Esophagus squamous epithelium (tissue), 5 donors: ENCODE measurements at places on chromosomes 2 and 18.

DNA sequence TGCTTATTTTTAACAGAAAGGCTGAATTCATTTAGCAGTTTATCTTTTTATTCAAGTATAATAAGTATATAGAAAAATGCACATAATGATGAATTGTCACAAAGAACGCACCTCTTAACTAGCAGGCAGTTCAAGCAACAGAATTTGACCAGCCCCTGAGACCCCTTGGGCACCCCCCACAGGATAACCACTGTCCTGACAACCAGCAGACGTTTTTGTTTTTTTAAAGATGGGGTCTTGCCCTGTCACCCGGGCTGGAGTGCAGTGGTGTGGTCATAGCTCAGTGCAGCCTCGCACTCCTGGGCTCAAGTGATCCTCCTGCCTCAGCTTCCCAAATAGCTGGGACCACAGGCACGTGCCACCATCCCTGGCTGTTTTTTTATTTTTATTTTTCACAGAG is 14.0 kb downstream of the PRELID3A start:
- DNase-seq: no peak

DNA sequence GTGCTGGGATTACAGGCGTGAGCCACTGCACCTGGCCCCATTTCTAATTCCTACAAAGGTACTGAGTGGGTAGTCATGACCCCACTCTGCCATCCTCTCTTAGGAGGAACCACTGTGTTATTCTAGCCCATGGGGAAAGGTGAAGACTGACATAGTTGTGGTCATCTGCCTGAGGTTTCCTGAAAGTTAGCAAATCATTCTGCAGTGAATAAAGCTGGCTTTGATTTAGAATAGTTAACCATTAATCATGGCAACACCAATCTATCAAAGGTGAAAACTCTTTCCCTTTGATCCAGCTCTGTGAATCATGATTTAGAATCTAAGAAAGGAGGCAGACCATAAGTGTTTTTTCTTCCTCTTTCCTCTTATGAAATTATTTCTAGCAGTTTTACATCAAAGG is 50.8 kb downstream of the SUMO1 start:
- no peak for DNase-seq

DNA sequence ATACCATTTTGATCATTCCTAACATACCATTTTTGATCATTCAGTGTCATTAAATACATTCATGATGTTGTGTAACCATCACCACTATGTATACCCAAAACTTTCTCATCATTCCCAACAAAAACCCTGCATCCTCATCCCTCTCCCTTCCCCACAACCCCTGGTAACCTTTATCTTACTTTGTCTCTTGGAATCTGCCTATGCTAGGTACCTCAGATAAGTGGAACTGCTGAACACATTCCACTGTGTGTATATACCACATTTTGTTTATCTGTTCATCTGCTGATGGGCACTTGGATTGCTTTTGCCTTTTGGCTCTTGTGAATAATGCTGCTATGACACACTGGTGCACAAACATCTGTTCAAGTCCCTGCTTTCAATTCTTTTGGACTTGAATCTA is 83.8 kb upstream of the TFCP2L1 start:
- DNase-seq: no peak

- DNase-seq: no peak
Observed at GRCh38 chr18:6405237-6406074, 9.3 kb downstream of the L3MBTL4 start.

DNA sequence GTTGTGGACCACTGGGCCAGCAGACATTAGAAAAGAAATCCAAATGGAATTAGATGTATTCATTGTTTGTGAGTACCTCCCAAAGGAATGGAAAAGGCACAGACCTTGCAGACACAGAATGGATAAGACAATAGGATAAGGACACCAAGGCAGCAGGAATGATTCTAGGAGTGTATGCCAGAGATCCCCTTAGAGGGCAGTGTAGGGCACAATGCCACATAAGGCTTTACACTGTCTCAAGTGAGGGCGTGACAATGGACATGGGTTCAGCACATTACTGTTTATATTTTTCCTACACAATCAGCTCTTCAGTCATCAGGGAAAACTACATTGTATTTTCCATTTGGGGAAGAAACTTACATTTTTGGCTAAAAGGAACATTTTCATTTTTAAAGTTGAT is 250.9 kb downstream of the PTH2R start:
- DNase-seq: no peak

GRCh38 chr2:74181739-74182138 is 3.1 kb upstream of the MOB1A start:
- DNase-seq: no peak

DNA sequence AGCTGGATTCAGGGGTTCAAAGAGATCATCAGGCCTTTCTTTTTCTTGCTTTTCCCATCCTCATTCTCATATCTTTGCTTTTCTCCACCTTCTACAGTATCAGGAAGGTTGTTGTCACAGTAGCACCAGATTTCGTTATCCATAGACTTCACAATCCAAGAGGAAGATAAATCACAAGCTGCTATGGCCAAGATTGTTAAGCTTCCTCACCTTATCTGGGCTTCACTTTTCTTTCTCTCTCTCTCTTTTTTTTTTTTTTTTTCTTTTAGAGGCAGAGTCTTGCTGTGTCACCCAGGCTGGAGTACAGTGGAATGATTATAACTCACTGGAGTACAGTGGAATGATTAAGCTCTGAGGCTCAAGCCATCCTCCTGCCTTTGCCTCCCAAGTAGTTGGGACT is 93.5 kb downstream of the TTC27 start:
- DNase-seq: no peak

- DNase-seq: no peak
Observed at GRCh38 chr18:8177330-8178016, 431.8 kb upstream of the RAB12 start.

- DNase-seq: no peak
Observed at GRCh38 chr2:209463226-209463625, 39.4 kb downstream of the MAP2 start.

GRCh38 chr2:74199275-74199701 is 873 bp downstream of the MTHFD2 start:
- no peak for DNase-seq

- no peak for DNase-seq
Observed at GRCh38 chr2:105836341-105836740, 91.6 kb downstream of the NCK2 start.

DNA sequence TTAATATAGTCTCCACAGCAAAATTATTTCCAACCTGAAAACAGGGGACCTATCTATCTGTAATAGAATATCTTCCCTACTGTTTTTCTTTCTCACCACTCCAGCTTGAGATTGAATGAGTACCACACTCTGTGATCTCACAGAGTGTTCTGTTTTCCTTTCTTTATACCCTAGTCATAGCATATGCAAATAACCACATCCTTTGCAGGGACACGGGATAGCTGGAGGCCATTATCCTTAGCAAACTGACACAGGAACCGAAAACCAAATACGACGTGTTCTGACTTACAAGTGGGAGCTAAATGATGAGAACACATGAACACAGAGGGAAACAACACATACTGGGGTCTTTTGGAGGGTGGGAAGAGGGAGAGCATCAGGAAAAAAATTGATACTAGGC is 224.7 kb downstream of the SLC8A1 start:
- no peak for DNase-seq

DNA sequence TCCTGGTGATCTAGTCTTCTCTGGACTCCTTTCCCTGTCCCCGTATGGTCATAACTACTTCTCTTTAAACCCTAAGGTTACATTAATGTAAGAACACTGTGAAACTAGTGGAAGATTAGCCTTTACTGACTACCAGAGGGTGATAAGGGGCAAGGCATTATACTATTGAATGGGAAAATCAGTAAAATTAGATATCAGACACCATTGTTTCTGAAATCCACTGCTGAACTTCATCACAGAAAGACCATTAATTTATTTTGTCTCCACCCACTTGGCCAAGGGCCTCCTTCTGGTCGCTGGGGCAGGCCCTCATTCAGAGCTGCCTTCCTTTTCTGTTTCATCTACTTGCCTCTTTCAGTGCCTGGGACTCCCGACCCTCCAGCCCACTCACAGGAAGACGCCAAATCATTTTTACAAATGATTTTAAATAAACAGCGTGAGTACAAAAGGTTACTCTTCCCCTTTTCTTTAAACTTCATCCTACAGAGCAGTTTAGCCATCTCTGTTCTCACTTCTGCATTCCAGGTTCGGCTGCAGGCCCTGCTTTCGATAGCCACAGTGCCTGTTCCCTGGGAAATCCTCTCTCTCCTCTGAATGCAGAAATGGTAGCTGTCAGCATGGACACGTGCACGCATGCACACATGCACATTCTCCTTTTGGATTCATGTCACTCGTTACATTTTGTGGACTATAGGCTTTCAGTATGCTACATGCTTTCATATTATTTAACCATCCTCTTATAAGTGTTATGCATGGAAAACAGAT is 70.3 kb upstream of the DOCK10 start:
- DNase-seq: no peak

DNA sequence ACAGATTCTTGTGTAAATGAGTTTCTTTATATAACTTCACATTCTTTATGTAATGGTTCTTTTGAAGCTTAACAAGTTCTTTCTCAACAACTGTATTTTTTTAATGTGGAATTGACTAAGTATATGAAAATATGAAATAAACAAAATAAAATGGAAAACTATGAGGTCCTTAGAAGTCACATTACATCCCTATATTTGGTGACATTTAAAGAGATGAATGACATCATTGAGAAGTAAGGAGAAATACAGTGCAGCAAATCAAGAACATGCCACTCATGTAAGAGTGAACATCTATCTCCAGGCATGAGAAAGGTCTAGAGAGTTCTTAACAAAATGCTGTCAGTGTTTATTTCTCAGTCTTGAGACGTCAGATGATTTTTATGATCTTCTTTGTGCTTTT is 39.0 kb upstream of the AAK1 start:
- no peak for DNase-seq

DNA sequence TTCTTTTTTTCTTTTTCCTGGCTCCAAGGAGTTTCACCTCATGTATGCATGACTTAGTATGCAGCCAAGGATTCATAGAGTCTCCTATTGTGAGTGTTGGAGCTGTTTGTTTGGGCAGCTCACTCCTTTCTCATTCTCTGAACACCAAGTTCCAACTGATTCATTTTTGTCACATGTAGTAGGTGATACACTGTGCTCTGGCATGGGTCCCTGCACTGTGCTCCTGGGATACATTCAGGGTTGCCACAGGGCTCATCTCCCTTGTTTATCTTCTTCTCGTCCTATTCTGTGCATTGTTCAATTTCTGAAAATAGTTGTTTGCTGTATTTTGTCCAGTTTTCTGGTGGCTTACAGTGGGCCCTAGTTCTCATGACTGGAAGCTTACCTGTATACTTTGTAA is 96.8 kb downstream of the ZNF407 start:
- DNase-seq: no peak

- no peak for DNase-seq
Observed at GRCh38 chr18:8826514-8826913, 121.2 kb downstream of the MTCL1 start.

- no peak for DNase-seq
Observed at GRCh38 chr2:58700591-58700990, 459.5 kb upstream of the FANCL start.

DNA sequence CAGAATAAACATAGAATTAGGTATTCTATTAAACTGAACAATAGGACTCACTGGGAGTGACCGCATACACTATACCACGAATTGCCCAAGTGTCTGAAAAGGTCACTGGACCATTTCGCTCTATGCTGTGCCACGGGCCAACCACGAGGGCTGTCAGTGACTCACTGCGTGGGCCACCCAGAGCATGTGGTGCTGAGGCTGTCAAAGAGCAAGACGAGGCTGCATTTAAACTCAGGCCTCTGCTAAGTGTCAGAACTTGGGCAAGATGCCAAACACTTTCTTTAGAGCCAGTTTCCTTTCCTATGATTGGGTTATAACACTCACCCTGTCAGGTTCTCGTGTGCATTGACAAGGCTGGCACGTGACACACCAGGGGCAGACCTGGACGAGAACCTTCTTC is 97.5 kb downstream of the SH3YL1 start:
- DNase-seq: no peak

GRCh38 chr2:33081691-33082090 is 134.9 kb downstream of the LTBP1 start:
- no peak for DNase-seq

DNA sequence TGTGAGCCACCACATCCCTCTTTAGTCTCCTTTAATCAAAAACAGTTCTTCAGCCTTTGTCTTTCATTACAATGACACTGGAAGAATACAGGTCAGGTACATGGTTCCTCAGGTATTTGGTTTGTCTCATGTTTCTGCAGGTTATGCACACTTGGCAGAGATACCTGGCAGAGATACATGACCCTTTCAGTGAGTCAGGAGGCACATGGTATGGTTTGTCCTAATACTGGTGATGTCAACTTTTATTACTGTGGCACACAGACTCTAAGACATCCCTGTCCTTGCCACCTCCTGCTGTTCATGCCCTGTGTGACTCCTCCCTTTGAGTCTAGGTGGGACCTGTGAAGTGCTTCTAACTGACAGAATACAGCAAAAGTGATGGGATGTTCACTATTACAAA is 58.4 kb downstream of the SPIRE1 start:
- no peak for DNase-seq

DNA sequence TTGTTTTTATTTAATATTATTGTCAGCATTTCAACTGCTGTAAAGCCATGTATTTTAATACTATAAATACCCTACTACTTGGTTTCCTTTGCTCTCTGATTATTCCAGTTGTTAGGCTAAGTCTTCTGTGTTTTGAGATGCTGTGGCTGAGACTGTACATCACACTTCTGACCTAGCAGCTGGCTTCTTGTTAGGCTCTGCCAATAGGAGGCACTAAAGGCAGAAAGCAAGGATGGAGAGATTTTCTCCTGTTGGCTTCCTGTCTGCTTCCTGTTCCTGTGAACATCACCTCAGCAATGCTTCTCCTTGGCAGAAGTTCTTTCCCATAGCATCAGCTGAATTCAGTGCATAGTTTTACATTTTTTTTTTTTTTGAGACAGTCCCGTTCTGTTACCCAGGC is 68.3 kb upstream of the YPEL5 start:
- no peak for DNase-seq

DNA sequence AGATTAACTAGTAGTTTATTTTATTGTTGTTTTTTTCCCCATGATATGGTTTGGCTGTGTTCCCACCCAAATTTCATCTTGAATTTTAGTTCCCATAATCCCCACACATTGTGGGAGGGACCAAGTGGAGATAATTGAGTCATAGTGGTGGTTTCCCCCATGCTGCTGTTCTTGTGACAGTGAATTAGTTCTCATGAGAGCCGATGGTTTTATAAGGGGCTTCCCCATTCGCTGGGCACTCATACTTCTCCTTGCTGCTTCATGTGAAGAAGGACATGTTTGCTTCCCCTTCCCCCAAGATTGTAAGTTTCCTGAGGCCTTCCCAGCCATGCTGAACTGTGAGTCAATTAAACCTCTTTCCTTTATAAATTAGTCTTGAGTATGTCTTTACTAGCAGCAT is 36.5 kb downstream of the GALNT14 start:
- no peak for DNase-seq

DNA sequence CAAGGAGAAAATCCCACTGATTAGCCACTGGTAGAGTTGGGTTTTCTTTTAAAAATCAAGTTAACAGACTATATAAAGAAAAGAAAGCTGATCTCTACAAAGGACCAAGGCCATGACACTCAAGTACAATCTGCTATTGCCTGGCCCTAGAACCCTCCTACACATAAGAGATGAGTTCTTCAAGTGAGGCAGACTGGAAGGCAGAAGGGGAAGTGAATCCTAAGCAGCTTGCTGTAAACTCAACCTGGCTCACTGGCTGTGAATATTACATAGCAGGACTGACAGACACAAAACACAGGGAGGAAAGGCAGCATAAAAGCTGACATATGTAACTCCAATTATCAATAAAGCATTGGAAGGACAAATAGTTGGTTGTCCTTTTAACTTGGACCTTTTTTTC is 65.4 kb downstream of the TRIP12 start:
- no peak for DNase-seq

GRCh38 chr2:46134531-46135227 is 162.5 kb upstream of the EPAS1 start:
- no peak for DNase-seq
